CD8-positive, alpha-beta memory T cell (primary cell): ENCODE measurements at places on chromosomes 7 and 10.

GRCh38 chr7:91140982-91141381, 123.3 kb upstream of the FZD1 start:
- DNase-seq: no peak

GRCh38 chr10:9510626-9511025, 1456.1 kb downstream of the GATA3 start:
- no peak for DNase-seq

DNA sequence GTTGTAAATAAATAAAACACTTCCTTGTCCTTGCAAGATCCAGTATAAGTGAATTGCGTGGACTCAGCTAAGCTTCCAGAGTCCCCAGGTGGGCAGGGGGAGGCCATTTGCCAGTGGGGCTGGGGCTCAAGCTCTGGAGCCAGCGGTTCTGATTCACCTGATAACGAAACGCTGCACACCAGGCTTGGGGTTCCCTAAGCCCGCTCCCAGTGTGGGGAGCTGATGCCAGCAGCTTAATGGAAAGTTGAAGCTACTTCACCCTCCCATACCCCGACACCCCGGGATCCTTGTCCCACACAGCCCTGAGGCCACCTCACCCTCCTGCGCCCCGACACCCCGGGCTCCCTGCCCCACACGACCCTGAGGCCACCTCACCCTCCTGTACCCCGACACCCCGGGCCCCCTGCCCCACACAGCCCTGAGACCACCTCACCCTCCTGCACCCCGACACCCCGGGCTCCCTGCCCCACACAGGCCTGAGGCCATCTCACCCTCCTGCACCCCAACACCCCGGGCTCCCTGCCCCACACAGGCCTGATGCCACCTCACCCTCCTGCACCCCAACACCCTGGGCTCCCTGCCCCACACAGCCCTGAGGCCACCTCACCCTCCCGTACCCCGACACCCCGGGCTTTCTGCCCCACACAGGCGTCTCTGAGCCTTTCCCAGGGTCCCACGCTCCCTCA, 30.8 kb downstream of the FKBP6 start:
- no peak for DNase-seq

GRCh38 chr10:43153901-43154300, 15.7 kb downstream of the CSGALNACT2 start:
- no peak for DNase-seq

- DNase-seq: no peak
These were observed 61.3 kb downstream of the RAPGEF5 start for GRCh38 chr7:22295402-22296264.

- no peak for DNase-seq
These were observed 140.9 kb downstream of the PARD3 start for GRCh38 chr10:34674176-34674575.

DNA sequence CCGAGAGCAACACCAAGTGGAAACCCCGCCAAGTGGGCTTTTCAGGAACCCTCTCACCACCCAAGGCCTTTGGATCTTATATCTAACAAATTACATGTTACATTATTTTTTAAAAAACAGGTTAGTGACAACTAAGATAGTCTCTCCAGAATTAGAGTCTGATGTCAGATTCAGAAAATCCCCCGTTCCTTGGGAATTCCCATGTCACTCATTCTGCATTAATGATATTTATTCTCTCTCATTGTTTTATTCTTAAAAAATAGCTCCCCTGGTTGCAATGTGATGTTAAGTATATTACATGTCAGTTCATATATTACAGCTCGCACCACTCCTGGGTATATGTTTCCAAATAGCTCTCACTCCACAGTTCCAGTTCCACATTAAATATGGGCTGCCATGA, 81.8 kb downstream of the WNT2 start:
- DNase-seq: no peak

GRCh38 chr7:150735596-150736358, 1.4 kb upstream of the GIMAP5 start:
- no peak for DNase-seq

DNA sequence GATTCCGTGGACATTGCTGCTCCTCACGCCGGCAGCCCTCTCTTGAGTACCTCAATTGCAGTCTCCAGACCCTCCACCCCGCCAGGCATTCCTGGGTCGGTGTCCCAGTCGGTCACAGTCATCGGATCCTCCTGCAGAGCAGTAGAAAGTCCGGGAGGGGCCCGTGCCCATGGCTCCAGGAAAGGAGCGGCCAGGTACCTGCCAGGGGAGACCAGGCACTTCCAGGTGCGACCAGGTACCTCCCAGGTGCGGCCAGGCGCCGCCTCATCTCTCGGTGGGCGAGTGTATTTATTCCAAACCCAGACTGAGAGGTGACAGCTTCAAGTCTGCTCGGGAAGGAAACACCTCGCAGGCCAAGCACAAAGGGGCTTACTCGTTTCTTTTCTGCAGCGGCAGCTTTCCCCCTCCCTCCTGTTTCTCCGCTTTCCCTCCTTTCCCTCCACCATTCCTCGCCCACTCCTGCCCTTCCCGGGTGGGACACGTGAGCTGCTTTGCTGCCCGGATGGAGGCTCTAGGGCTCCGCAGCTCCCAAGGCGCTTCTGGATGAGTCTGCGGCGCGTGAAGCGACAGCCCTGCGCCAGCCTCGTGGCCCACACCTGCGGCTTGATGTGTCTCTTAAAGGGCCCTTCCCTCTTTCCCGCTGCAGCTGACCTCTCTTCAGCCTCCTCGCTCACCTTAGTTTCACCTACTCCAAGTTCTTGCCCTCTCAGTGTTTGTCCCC, 39.4 kb upstream of the AGK start:
- no peak for DNase-seq

- no peak for DNase-seq
These were observed 25.6 kb downstream of the KIFBP start for GRCh38 chr10:69014171-69014570.

DNA sequence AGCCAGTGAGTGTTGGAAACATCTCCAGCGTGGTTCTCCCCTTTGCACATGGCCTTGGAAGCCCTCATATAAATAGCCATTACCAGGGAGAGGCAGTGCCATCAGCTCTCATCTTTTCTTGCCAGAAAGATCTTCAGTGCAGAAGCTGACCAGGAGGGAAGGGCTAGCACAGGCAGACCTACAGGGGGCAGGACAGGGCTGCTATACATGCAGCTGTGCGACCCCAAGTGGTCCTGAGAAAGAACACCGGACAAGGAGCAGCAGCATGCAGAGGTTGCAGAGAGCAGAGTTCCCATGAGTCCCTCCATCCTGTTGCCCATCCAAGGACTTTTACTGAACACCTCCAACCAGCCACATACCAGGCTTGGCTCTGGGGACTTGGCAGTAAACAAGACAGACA, 17.1 kb downstream of the GRID1 start:
- DNase-seq: no peak

GRCh38 chr10:13536674-13537366, 8.0 kb upstream of the BEND7 start:
- no peak for DNase-seq

DNA sequence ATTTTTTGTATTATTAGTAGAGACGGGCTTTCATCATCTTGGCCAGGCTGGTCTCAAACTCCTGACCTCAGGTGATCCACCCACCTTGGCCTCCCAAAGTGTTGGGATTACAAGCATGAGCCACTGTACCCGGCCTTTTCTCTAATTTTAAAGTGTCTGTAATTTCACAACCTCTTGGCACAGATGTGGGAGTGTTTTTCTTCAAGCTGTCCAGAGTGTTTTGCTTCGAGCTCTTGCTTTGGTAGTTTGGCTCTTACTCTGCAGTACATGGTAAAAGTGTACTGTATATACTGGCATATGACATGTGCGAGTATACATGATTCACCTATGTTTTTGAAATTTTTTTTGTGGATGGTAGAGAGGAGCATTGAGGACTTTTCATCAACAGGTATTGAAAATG, 9.8 kb downstream of the SRGN start:
- no peak for DNase-seq

DNA sequence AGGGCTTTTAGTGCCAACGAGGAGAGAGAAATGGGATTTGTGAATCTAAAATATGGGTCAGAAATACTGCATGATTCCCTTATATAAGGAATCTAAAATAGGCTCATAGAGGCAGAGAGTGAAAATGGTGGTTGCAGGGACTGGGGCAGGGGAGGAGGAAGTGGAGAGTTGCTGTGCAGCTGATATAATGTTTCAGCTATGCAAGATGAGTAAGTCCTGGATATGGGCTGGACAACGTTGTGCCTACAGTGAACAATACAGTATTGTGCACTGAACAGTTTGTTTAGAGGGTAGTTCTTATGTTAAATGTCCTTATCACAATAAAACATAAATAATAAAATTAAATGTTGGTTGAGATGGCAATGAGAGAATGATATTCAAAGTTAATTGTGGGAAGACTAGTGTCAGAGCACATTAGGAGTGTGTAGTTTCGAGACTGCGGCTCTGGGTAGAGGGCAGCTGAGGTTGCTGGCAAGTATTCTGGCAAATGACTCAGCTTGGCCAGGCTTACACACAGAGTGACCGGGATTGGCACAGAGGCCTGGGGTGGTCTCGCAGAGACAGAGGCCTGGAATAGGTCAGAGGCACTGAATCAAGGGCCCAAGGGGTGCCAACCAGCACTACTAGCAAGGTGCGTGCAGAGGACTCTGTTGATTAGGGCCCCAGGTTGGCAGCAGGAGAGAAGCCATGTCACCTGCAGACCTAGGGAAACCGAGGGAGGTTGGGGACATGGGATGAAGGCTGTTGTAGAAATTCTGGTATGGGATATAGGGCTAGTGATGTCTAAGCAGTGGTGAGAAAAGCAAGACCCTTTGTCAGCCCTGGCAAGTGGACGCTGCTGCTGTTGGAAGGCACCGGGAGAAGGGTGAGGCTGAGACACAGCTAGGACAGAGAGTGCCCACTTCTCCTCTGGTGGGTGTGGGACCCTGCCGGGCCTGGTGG, 2.8 kb upstream of the DEPP1 start:
- DNase-seq: no peak
